ENCODE measurements at places on chromosomes 12 and 14.
A peak's percentile ranks its signal among the peaks of the same experiment; 100 is the strongest.

DNA sequence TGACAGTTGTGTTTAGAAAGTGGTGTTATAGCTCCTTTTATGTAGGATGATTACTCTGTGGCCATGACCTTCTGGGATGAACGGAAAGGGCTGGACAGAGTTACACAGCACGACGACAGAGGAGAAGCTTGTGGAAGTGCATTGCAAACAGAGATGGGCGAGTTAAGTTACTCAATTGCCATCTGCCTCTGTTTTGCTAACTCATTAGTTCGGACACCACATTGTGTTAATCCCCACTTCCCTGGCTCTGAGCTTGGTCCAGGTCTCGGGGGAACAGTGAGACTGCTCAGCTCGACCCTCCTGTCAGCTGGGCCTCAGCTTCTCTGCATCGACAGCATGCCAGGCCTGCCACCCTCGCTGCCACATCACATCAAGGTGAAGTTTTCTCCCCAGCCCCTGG is 408.0 kb downstream of the ZFP36L1 start:
- DNase-seq = no peak

DNA sequence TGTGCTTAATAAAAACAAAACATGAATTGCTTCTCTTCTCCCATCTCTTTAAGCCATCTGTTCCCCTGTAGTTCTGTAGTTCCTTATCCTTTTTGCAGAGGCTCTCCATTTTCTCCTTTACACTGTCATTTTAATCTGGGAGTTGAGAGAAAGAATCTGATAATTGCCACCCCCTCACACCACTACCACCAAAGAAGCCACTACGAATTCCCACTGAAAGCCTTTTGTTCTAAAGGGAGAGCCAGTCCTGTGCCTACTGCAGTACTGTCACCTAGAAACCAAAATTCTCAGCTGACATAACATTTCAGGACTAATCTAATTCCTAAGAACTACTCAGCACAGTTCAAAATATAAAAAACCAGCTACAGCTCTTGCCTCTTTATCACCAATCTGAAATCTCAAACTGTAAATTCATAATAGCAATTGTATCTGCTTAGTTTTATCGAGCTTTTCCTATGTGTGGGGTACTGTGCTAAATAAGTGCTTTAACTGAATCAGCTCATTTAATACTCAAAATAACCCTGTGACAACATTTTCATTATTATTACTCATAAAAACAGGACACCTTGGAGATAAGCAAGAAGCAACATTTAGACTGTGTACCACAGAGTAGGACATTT is 72.4 kb downstream of the SPPL3 start:
- DNase-seq = peak; percentile 33

GRCh38 chr14:74955229-74956026 is at the start of gene PGF:
TSS of gene PGF (minus strand) at chr14:74955597. CDS start at chr14:74955242, 355 bp downstream.
- DNase-seq = peak; percentile 70

DNA sequence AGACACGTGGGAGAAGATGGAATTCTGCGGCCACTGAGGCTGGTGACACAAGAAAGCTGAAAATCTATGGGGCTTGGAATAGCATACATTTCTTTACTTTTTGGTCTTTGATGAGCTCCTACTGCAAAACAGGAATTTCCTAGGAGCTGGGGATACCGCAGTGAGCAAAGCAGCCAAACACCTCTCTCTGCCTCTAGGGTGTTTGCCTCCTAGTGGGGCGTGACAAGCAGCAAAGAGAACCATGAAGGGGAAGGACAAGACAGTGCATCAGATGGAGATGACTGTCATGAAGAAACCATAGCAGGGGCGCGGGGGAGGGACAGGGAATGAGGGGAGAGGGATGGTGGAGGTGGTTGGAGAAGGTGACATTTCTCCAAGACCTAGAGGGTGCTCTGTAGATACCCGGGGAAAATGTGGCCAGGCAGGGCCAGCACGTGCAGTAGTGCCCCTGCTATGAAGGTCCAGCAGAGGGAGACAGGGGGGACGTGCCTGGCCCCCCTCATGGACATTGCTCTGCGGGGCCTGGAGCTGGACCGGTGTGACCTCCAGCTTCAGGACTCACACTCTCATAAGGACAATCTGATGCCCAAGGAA is 58.6 kb downstream of the SERPINA3 start:
- no peak for DNase-seq

DNA sequence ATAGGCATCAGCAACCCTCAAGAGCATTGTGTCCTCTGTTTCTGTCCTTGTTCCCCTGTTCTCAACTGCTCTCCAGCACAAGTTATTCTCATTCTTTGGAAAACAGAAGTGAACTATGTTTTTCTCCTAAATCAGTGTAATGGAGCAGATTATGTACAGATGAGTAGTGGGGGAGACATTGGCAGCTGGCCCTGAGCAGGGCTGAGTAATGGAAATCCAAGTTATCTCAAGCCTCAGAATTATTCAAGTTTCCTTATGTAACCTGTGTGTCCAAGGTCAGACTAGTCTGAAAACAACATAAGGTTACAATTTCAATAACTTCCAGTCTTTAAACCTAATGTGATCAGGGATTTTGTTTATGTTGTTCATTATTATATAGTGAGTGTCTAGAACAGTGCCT is 116.1 kb upstream of the FUT8 start:
- no peak for DNase-seq

GRCh38 chr14:99440278-99440677 is 40.4 kb downstream of the SETD3 start:
- no peak for DNase-seq

DNA sequence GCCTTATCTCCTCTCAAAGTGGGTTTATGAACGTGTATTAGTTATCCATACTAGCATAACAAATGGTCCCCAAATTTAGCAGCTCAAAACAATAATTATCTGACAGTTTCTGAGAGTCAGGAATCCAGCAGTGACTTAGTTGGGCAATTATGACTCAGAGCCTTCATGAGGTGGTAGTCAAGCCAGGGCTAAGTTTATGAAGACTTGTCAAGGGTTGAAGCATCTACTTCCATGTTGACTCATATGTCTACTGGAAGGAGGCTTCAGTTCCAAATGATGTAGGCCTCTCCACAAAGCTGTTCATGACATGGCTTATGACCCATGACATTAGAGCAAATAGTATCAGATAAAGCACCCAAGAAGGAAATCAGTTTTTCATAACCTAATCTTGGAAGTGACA is 73.2 kb downstream of the IPO8 start:
- DNase-seq = no peak

- no peak for DNase-seq
Measured at GRCh38 chr12:47884501-47884900, 20.3 kb downstream of the VDR start.

GRCh38 chr12:111361073-111361716 is 7.7 kb downstream of the PHETA1 start:
- DNase-seq = no peak

DNA sequence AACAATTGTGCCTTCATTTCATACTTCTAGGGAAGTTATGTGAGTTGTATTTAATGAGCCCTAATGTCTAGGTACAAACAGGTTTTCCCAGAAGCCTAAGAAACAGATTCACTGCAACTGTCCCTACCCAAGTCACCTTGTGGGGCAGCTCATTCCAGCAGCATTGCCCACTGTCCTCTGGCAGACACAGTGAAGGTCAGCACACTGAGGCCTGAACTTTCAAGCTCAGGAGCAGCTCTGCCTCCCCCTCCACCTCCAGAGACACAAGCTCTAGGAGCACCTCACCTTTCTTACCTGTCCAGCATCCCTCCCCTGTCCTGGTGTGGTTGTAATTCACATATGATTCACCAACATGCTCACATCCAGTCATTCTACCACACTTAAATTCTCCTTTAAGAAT is 15.7 kb downstream of the UBE3B start:
- no peak for DNase-seq

- no peak for DNase-seq
Measured at GRCh38 chr14:103436533-103436932, 51.3 kb downstream of the MARK3 start.

DNA sequence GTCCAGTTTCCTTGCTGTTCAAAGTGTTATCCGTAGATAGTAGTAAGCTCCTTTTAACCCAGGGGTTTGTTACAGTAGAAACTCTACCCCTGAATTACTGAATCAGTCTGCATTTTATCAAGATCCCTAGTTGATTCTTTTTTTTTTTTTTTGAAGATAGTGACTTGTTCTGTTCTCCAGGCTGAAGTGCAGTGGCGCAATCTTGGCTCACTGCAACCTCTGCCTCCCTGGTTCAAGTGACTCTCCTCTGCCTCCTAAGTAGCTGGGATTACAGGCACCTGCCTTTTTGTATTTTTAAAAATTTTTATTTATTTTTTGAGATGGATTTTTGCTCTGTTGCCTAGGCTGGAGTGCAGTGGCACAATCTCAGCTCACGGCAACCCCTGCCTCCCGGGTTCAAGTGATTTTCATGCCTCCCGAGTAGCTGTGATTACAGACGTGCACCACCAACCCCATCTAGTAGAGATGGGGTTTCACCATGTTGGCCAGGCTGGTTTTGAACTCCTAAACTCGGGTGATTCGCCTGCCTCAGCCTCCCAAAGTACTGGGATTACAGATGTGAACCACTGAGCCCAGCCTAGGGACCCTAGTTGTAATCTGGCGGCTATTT is 10.5 kb downstream of the LARP4 start:
- no peak for DNase-seq

DNA sequence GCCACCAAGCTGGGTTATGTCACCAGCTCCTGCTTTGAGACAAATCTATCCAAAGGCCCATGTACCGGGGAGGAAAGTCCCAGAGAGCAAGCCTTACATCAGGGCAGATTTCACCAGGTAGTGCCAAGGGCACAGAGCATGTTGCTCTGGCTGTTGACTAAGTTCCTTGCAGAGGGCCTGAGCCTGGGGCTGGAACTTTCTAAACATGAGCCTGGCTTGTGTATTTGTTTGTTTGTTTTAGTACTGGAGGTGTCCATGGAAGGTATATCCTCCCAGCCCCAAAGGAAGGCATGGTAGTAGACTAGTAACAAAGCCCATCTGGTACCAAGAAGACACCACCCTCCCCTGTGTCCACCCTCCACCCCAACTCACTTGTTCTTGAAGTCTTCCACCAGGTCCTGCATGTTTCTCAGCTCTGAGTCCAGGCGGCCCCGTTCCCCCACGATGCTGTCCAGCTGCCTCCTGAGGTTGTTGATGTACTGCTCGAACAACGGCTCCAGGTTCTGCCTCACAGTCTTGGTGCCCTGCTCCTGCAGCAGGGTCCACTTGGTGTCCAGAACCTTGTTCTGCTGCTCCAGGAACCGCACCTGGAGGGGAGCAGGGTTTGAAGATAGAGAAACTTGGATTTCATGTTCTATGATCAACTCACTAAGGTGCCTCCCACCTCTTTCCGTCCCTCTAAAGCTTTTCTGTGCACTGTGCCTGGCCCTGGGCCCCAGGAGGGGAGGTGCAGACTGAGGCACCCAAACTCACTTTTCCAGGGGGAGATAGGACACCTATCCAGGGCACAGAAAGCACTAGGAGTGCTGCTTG is 1.4 kb downstream of the KRT5 start:
- DNase-seq = no peak

- no peak for DNase-seq
Measured at GRCh38 chr12:12443431-12443878, 86.6 kb downstream of the BORCS5 start.

GRCh38 chr12:92085040-92085735 is 60.5 kb downstream of the BTG1 start:
- DNase-seq = no peak

GRCh38 chr12:67716817-67717216 is 68.3 kb downstream of the DYRK2 start:
- no peak for DNase-seq

GRCh38 chr14:51652168-51653078 is 713 bp downstream of the FRMD6 start:
- DNase-seq = peak; percentile 50

- peak; percentile 53 for DNase-seq
Measured at GRCh38 chr14:98705871-98706300, 566.1 kb downstream of the BCL11B start.

DNA sequence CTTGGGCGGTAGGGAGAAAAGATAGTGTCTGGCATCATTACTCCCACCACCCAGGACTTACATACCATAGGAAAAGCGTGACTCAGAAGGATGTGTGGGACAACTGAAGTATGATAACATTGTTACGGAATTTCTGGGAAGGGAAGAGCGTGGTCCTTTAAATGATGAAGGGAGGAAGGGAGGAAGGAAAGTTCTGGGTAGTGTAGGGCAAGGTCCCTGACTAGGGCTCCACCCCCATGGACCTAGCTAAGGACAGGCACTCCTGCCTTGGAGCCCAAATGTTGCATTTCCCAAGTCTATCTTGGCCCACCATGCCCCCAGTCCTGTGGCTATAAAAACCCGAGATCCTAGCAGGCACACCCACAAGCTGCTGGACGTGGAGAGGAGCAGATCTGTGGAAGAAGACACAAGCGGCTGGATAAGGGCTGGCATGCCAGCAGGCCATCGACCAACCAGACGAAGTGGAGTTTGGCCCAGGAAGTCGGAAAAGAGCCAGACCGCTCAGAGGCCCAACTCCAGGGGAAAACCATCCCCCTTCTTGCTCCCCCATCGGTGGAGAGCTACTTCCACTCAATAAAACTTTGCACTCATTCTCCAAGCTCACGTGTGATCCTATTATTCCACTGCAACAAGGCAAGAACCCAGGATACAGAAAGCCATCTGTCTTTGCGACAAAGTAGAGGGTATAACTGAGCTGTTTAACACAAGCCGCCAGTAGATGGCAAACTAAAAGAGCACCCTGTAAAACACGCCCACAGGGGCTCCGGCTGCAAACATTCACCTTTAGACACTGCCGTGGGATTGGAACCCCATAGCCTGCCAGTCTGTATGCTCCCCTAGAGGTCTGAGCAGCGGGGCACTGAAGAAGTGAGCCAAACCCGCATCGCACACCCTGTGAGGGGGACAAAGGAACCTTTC is 23.0 kb upstream of the RAB21 start:
- peak; percentile 65 for DNase-seq

- no peak for DNase-seq
Measured at GRCh38 chr12:66449531-66449930, 147.2 kb downstream of the HELB start.
